Prostate gland (tissue), 2 donors: ENCODE measurements at places on chromosomes 5 and 9. TPM values are rescaled to one million over a fixed set of nuclear protein-coding genes. Genes with fewer than 3 reads are reported as not detected.
A peak's percentile ranks its signal among the peaks of the same experiment; 100 is the strongest.

The SLC34A3 gene
- total RNA-seq: 0.57 TPM

The F2RL1 gene
- total RNA-seq: 7.8 TPM

The CAMK2A gene
- 0.50 TPM for total RNA-seq

The SPOCK1 gene
- 89.4 TPM for total RNA-seq

The COL27A1 gene
- total RNA-seq: 54.8 TPM

The RECK gene
- total RNA-seq: 6.1 TPM

The C5orf34 gene
- total RNA-seq: 1.5 TPM

The TMEFF1 gene
- total RNA-seq: 2.7 TPM

DNA sequence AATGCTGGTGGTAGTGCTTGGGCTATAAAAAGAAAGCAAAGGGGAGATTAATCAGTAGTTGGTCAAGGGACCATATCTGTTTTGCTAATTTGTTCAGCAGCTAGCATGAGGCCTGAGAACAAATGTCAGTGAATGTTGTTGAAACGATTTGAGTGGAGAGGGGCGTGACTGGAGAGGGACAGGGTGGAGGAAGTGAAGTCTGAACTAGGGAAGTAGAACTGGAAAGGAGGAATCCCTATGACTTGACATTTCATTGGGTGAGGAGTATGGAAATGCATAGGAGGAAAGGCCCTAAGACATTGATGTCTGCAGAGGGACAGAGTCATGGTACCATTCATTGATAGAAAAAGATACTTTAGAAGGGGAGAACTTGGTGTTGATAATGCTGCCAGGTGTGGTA, 19.7 kb downstream of the TLE4 start:
- H3K27me3 ChIP-seq: no peaks in the 10 kb centered on the region
- DNase-seq: no peak
- no peaks in the 10 kb centered on the region for H3K4me1 ChIP-seq
- H3K27ac ChIP-seq: no peak overlapping the region
- H3K36me3 ChIP-seq: no peaks in the 10 kb centered on the region

GRCh38 chr5:168706655-168707069, 127.5 kb upstream of the PANK3 start:
- DNase-seq: no peak
- H3K27ac ChIP-seq: no peak overlapping the region
- no peak overlapping the region for H3K4me3 ChIP-seq

GRCh38 chr5:151497391-151498002, 50.1 kb downstream of the SLC36A1 start:
- no peaks in the 10 kb centered on the region for H3K27me3 ChIP-seq
- no peak overlapping the region for H3K27ac ChIP-seq
- no peak overlapping the region for H3K4me3 ChIP-seq
- no peak for DNase-seq

DNA sequence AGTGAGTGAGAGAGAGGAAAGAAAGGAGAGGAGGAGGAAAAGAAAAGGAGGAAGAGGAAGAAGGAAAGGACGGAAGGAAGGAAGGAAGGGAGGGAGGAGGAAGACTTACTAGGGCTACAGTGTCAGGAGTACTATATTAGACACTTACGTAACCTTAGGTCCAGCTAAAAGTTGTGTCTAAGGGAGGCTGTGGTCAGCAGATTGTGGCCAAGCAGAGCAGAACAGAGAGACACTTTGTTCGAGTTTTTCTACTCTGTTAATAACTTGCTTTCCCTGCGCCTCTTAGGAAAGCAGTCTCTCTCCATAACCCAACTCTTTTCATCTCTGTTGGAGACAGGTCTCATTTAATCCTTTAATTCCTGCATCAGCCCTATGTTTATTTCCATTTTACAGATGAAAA, 138.9 kb downstream of the KCNN2 start:
- H3K27ac ChIP-seq: no peak overlapping the region
- no peaks in the 10 kb centered on the region for H3K4me1 ChIP-seq
- H3K27me3 ChIP-seq: no peaks in the 10 kb centered on the region
- no peak for DNase-seq
- H3K36me3 ChIP-seq: no peaks in the 10 kb centered on the region

DNA sequence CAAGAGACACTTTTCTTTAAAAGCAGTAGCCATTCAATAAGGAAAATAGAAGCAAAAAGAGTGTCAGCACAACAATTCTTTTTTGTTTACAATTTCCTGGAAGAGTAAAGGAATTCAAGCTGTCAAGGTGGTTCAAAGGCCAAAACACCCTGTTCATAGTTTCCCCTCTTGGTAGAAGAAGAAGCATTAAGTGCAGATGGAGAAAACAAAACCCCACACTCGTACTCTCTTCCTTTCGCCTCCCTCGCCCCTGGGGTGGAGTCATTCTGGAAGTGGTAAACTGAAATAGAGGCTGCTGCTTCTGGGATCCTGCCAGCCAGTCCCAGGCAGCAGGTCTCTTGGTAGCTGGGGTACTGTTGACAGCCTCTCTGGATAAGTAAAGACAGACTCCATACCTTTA, 105.0 kb downstream of the ANKRD55 start:
- H3K4me1 ChIP-seq: no peaks in the 10 kb centered on the region
- H3K27me3 ChIP-seq: no peaks in the 10 kb centered on the region
- no peak for DNase-seq
- no peak overlapping the region for H3K27ac ChIP-seq
- no peak overlapping the region for H3K4me3 ChIP-seq

- no peak for DNase-seq
- no peak overlapping the region for H3K4me3 ChIP-seq
- no peaks in the 10 kb centered on the region for H3K27me3 ChIP-seq
- no peaks in the 10 kb centered on the region for H3K4me1 ChIP-seq
- H3K27ac ChIP-seq: no peak overlapping the region
- no peaks in the 10 kb centered on the region for H3K36me3 ChIP-seq
Measured at GRCh38 chr5:122374110-122374509, 62.1 kb downstream of the SNCAIP start.

DNA sequence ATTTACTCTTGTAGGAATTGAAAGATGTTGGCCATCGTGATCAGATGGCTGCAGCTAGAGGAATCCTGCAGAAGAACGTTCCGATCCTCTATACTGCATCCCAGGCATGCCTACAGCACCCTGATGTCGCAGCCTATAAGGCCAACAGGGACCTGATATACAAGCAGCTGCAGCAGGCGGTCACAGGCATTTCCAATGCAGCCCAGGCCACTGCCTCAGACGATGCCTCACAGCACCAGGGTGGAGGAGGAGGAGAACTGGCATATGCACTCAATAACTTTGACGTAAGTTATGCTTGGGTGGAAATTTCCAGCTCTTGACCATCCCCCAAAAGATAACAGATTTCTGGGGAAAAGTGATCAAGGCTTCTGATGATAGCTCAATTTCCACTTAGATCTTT, 50.6 kb downstream of the LRRTM2 start:
- no peak overlapping the region for H3K4me3 ChIP-seq
- no peak overlapping the region for H3K27ac ChIP-seq
- no peaks in the 10 kb centered on the region for H3K27me3 ChIP-seq

DNA sequence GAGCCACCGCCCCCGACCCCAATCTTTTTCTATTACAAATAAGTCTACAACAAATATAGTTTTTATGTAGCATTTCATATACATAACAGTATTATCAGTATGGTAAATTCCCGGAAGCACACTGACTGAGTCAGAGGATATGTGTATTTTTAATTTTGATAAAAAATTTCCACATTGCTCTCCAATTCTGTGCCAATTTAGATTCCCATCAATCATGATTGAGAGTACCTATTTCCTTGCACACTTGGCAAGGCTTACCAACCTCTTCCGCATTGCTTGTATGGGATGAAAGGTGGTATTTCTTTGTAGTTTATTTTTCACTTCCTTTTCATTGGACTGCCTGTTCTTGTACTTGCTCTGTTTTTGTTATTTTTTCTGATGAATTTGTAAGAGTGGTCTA, 204.6 kb downstream of the RFX3 start:
- no peaks in the 10 kb centered on the region for H3K4me1 ChIP-seq
- no peak overlapping the region for H3K27ac ChIP-seq
- H3K27me3 ChIP-seq: no peaks in the 10 kb centered on the region
- H3K4me3 ChIP-seq: no peak overlapping the region
- no peaks in the 10 kb centered on the region for H3K36me3 ChIP-seq

DNA sequence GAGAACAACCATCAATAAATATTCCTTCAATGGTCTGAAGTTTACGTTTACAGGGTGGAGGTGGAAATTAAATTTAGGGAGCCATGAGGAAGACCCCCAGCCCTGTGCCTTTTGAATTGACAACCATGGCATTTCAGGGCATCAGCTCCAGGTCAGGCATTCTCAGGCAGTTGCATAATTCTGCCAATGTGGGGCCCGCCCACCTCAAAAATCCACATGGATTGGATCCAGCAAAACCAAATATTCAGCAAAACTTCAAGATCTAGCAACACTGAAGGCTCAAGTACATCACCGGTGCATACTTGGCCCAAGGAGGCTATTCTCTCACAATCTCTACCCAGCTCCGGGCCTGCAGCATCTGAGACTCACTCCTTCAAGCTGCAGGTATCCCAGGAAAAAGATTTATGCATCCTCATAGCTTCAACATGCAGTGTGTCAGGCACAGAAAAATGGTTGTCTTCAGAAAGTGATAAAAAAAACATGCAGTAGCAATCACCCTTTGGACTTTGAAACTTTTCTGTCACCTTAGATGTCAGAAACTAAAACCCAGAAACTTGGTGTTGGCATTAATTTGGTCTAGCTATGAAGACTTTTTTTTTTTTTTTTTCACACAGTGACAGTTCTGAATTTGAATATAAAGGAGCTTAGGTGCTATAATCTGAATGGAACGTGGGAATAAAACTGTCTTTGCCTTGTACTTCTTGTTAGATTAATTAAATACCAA, 21.4 kb upstream of the ANXA2R start:
- DNase-seq: no peak
- H3K36me3 ChIP-seq: no peaks in the 10 kb centered on the region
- no peak overlapping the region for H3K27ac ChIP-seq

DNA sequence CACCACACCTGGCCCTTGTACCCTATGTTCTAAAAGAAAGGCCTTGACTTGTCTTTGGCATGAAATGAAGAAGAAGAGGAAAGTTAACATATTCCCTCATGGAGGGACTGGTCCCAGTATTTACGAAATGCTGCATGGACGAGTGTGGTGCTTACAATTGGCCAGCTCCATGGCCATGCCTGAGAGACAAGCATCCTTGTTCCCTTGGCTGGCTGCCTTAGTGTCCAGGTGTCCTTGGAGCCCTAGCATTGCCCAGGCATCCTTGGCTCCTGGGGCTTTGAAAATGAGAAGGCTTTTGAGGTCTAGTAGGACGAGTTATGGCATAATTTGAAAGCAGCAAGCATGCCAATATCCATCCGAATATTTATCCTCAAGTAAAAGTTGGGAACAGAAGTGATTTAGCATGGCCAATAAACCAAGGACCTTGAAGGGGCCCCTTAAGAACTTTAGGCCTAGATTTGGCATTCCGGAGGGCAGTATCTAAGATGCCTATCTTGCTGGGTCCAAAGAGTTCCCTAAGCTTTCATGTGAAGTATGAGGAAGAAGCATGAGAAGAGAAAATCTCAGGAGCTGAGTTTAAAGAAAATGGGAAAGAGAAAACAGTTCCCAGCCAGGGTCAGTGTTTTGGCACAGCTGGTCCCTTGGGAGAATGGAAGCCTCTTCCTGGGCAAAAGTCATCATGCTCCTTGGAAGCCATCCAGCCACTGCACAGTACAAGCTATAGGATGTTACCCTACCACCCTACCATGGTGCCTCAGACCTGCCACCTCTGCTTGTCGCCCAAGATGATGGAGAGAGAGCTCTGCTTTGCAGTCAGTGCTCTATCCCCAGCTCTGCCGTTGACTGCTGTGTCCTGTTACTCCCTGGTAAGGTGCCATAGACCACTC, 91.0 kb downstream of the AOPEP start:
- peaks cover 3% of the 10 kb centered on the region for H3K4me1 ChIP-seq
- no peaks in the 10 kb centered on the region for H3K27me3 ChIP-seq
- peak; percentile 6 for DNase-seq
- peak overlapping the region; percentile 69 for H3K27ac ChIP-seq
- no peak overlapping the region for H3K4me3 ChIP-seq
- H3K36me3 ChIP-seq: no peaks in the 10 kb centered on the region

GRCh38 chr5:88045931-88046461, 222.6 kb downstream of the TMEM161B start:
- no peak overlapping the region for H3K27ac ChIP-seq
- no peaks in the 10 kb centered on the region for H3K27me3 ChIP-seq
- no peaks in the 10 kb centered on the region for H3K36me3 ChIP-seq
- DNase-seq: no peak

GRCh38 chr5:157509587-157509986, 49.6 kb downstream of the NIPAL4 start:
- no peaks in the 10 kb centered on the region for H3K4me1 ChIP-seq
- H3K27me3 ChIP-seq: no peaks in the 10 kb centered on the region
- no peak overlapping the region for H3K4me3 ChIP-seq
- no peak overlapping the region for H3K27ac ChIP-seq
- no peaks in the 10 kb centered on the region for H3K36me3 ChIP-seq
- no peak for DNase-seq

- no peaks in the 10 kb centered on the region for H3K27me3 ChIP-seq
- no peaks in the 10 kb centered on the region for H3K4me1 ChIP-seq
- no peak overlapping the region for H3K27ac ChIP-seq
- DNase-seq: no peak
- H3K4me3 ChIP-seq: no peak overlapping the region
Measured at GRCh38 chr5:33105521-33105941, 335.2 kb upstream of the TARS1 start.

DNA sequence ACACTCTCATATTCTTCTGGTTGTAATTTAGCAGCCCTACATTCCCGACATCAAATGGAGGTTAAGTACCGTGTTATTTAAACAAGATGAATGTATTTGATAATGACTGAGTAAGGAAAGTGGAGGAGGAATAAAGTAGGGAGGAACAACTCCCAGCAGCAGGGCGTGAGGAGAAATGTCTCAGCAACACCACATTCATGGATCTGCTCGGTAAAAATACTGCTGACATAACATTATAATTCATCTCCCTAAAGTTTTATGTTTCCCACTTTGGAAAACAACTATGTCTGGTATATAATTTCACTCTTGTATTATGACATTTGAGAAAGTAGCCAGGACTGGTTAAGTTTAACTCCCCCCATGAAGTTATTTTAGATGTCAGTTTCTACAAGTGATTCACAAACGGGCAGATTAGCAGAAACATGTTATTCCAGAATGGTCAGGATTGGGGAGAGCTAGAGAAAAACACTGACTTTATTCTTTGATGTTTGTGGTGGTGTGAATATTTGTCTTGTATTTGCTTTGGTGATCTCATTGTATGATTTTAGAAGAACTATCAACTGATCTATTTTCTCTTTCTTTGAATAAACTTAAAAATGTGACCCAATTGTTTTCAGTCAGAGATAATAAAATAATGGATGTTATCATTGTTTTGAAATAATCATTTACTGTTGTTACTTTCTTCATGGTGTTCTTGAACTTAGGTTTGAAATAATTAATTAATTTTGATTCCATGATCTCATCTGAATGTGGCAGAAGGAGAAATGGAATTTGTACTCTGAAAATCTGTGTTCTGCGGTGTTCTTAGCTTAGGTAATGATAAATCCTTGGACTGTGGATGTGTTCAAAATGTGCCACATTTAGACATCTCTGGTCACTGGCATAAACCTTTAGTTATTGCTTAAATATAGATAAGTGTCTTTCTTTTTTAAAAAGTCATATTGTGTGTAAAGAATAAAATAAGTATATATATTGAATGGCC, 303.6 kb upstream of the ZNF608 start:
- H3K4me3 ChIP-seq: no peak overlapping the region
- no peaks in the 10 kb centered on the region for H3K4me1 ChIP-seq
